Stimulated activated CD4-positive, alpha-beta T cell treated with anti-CD3 and anti-CD28 coated beads, Interleukin-1b, Interleukin-23, amount 100 ng/mL, for 24 hours (primary cell): ENCODE measurements at places on chromosomes 13 and 19.

DNA sequence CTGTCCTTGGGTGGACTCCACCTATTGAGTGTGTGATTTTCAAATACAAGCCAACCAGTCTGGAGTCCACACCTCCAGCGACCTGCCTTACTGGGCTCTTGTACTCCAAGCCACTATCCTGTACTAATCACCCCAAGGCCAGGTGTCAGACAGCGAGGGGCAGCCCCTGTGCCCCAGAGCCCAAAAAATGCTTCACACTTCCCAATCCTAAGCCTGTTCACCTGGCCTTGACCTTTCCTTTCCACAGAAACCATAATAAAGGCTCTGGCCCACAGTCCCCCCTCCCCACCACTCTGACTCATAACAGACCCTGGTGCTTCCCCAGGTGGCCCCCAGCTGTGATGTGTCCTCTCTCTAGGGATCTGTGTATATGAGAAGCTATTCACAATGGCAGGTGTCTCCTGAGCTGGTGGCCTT is 3.9 kb downstream of the CD209 start:
- peak; percentile 31 for DNase-seq

DNA sequence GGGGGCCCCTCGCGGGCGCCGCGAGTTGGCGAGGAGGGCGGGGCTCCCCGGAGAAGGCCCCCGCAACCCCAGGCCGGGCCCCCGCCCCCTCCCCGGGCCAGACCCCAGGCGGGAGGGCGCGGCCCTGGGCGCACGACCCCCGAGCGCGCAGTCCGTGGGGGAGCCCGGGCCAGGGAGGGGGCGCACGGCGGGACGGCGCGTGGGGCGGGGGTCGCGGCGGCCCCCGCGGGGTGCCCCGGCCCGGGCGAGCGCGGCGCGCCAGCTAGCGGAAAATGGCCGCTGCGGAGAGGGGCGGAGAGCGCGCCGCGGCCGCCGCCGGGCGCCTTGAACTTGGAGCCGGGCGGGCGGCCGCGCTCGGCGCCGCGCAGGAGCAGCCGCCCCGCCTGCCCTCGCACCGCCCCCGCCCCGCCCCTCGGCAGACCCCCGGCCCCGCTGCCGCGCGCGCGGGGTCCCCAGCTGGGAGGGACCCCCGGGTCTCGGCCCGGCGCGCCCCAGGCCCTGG is 6.4 kb upstream of the NFIC start:
- no peak for DNase-seq

DNA sequence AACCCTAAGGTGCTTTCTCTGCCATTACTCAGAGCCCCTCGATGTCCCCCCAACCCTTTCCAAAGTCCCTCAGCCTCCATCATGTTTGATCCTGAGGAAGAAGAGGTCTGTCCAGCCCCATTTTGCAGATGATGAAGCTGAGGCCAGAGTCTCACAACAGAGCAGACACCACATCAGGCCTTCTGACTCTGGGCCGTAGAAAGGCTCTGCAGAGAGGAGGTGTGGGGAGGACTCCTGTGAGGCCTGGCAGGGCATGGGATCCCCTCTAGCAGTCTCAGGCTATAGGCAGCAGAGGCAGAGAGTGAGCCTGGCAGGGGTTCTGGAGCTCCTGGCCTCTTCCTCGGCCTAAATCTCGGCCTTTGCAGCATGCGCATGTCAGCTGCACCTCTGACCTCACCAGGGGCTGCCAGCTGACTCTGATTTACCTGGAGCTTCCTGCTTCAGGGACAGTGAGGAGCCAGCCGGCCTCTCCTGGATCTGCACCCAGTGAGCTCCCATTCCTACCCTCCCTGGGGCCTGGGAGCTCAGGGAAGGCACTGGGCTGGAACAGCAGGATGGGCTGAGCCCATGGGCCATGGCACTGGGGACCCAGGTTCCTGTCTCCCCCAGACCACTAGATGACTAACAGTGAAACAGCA is 41.7 kb upstream of the VSTM2B start:
- DNase-seq = no peak

DNA sequence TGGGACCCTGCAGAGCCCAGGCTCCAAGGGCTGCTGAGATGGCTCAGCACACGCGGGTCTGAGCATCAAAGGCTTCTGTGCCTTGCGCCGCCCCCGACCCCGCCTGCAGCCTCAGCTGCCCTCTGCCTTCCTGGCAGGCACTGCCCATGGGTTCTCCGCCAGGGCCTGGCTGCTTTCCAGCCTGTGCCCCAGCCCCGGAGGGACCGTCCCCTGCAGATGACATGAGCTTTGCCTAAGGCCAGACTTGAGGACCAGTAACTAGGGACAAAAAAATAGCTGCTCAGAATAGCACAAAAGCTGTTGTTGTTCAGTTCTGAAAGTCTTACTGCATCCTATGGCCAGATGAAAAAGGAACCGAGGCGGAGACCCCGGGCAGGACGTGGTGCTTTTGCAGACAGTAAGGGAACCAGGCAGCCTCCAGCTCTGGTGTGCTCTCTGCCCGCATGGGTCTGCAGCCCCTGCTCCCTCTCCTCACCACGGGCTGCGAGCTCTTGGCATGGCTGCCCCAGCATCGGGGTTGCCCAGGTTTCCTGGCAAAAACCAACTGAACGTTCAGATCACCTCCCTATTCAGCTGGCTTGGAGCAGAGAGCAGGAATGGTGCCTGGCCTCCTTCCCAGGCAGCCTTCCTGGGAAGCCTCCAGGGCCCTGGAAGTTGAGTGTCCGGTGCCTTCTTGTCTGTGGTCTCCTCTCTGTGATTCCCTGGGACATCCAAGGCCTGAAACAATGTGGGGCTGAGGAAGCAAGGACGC is 12.5 kb upstream of the CFAP97D2 start:
- DNase-seq = no peak

- no peak for DNase-seq
Measured at GRCh38 chr19:8648240-8648639, 17.8 kb downstream of the NFILZ start.

DNA sequence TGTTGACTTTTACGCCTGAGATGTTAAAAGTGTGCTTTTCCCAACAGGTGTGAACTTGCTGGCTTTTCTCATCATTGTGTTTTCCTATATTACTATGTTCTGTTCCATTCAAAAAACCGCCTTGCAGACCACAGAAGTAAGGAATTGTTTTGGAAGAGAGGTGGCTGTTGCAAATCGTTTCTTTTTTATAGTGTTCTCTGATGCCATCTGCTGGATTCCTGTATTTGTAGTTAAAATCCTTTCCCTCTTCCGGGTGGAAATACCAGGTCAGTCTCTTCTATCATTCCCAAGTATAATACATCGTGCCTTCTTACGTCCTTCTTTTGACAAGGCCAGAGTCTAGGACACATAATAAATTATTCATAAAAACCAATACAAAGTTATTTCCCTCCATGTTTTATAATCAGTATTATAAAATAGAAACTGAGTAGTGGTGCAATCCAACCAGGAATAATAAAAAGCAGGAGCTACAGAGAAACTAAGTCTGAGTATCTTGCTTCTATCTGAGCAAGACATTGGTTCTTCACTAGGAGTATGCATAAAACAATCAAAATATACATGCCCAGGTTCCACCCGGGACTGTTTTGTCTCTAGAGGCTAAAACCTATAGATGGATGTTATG is 57.9 kb downstream of the RXFP2 start:
- no peak for DNase-seq

GRCh38 chr19:7435586-7435985 is 53.2 kb downstream of the PEX11G start:
- DNase-seq = no peak

DNA sequence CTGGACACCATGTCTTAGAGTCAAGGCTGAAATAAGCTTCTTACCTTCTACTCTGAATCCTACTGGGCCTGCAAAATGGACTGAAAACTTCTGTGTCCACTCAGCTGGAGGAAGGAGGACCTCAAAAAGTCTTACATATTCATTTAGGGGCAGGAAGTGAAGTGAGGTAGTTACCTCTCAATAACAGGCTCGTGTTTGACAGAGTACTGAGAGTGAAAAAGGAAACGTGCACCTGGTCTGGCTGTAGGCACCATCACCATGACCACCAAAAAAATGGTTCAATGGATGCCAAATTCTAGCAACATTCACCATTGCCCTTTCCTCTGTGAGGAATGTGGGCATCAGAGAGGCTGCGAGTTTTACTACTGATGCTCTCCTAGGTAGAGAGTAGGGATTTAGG is 176.2 kb downstream of the RFC3 start:
- no peak for DNase-seq

DNA sequence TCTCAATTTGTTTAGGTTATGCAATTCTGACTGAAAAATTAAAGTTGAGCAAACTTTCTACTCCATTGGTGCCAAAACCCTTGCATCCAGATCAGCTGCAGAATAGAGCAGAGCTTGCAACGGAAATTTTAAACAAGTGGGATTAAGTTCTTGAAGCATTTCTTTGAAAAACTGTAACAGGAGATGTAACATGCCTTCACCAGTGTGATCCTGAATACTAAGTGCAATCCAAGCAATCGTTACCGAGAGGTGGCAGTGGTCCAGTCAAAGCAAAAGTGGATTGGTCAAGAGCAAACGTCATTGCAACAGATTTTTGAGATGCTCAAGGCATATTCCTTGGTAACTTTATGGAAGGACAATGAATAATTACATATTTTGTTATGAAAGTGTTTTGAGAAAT is 841.1 kb upstream of the SLITRK5 start:
- no peak for DNase-seq

DNA sequence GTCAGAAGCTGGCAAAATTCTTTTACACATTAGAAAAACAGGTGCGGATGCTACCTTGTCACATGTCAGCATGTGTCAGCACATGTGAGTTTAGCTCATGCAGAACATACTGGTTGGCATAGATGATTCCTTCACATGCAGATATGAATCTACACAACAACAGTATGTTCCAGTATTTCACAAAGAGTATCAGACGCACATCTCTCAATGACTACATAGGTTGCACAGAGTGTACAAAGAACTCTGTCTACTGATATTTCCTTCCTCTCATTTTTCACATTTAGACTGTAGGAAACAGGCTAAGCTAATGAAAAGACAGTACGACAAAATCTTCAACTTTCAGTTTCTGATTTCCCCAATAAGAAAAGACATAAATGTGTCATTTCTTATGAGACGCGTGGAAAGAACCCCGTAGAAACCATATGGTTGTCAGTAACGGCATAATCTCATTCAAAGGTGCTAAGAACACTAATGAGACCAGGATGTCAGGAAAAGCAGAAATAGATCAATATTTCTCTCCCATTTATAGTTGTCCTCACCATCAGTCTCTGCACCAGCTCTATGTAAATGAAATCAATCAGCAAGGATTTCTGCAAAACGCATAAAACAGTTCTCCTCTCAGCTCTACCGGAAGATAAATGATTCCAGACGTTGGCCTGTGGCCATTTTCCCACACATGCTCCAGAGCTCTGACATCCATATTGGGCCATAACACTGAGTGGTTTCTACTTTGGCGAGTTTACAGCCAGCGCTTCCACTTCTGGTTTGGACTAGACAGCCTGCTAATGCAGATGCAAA is 81.2 kb downstream of the STARD13 start:
- DNase-seq = no peak

DNA sequence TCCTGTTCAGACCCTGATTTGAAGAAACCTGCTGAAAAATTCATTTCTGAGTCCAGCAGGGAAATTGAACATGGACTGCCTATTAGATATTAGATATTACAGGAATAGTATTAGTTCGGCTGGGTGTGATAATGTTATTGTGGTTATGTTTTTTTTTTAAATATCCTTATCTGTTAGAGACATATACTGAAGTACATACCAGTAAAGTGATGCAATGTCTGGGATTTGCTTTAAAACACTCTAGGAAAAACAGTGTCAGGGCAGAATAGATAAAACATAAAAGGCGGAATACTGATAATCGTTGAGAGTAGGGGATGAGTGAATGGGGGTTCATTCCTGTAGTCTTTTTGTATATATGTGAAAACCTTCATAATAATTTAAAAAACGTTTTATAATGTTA is 28.7 kb upstream of the AMER2 start:
- DNase-seq = no peak

- no peak for DNase-seq
Measured at GRCh38 chr19:39154629-39155100, 29.1 kb downstream of the PAK4 start.

DNA sequence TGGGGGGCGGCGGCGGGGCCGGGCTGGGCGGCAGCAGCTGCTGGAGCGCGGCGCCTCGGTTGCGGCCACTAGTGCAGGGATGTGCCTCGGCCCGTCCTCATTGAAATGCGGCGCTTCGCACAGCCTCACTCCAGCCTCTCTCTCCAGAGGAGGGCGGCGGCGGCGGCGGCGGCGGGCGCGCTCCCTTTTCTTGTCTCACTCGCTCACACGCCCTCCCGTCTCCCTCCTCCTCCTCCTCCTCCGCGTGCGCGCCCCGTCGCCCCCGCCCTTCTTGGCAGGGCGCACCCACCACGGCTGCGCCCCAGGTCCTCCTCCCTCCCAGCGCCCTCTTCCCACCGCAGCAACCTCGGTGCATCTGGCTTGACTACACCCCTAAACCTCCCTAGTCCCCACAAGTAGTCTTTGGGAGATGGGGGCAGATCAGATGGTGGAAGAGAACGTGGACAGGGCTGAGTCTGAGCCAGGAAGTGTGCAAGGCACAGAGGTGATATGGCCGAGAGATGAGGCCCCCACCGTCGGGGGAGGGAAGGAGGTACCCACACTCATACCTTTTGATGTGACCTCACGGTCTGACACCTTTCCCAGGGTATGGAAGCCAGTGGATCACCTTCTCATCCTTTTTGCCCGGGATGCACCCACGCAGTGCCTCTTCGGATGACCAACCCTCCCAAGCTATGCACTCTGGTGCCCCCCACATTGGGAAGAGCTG is at the start of gene DCLK1:
TSS of gene DCLK1 (minus strand) at position 161 of the 709 bp plus-strand sequence.
- no peak for DNase-seq

- no peak for DNase-seq
Measured at GRCh38 chr13:31846961-31847752, 107.8 kb downstream of the RXFP2 start.

DNA sequence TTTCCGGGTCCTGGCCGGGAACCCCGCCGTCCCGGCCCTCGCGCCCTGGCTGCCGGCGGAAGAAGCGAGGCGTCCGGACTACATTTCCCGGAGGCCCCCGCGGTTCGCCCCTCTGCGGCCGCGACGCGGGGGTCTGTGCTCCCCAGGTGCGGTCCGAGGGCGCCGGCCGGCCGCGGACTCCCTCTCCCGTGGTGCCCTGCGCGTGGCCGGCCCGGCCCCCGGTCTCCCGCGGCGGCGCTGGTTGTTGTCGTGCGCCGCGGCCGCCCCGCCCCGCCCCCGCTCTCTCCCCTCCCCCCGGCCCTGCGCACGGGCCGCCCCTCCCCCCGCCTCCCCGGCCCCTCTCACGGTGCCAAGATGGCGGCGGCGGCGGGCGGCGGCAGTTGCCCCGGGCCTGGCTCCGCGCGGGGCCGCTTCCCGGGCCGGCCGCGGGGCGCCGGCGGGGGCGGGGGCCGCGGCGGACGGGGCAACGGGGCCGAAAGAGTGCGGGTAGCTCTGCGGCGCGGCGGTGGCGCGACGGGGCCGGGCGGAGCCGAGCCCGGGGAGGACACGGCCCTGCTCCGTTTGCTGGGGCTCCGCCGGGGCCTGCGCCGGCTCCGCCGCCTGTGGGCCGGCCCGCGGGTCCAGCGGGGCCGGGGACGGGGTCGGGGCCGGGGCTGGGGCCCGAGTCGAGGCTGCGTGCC is at the start of gene KMT2B:
TSS of gene KMT2B (plus strand) at position 339 of the 680 bp plus-strand sequence. CDS start at position 355, 16 bp downstream.
- DNase-seq = peak; percentile 93
